Activated CD4-positive, alpha-beta T cell treated with anti-CD3 and anti-CD28 coated beads, Interleukin-2, amount 10 ng/mL, durations not matched to agents 24 days and 14 days (primary cell): ENCODE measurements at places on chromosomes 2 and 18.

DNA sequence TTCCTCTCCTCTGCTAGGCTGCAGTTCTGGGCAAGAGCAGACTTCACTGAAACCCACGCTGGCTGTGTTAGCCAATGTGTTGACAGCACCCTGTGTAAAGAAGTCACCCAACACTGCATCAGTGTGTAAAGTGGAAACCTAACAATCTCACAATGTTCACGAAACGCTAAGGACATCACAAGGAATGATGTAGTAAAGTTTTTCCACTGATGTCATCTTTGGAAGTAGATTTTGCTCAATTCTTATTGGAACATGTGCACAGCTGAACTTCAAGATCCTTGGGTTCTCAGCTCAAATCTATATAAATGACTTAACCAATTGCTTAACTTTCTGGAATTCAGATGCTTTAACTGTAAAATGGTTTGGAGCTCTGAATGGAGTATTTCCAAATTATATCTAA is 1112.5 kb downstream of the TSN start:
- no peak for DNase-seq

DNA sequence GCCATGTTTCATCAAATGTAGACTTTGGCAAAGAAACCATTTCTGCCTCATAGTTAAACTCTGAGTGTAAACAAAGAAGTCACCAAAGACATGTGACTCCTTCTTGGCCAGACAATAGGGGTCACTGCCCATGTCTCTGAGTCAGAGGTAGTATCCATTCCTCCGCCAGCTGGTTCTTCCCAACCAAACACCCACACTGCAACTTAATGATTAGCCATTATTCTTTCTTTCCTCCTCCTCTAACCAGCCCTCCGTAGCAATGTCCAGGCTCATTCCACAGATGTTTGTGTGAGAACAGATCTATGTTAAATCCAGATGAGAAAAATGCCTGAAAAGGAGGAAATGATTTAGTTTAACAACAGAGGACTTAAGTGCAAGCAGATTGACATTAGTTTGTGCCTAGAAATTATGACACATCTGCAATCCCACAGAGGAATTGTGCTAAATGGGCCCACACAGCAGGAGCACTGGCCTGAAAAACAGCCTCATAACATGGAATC is 127.9 kb upstream of the SH3BP4 start:
- DNase-seq, result no peak

GRCh38 chr2:54945391-54946219 is 104.6 kb downstream of the RTN4 start:
- DNase-seq, result no peak

DNA sequence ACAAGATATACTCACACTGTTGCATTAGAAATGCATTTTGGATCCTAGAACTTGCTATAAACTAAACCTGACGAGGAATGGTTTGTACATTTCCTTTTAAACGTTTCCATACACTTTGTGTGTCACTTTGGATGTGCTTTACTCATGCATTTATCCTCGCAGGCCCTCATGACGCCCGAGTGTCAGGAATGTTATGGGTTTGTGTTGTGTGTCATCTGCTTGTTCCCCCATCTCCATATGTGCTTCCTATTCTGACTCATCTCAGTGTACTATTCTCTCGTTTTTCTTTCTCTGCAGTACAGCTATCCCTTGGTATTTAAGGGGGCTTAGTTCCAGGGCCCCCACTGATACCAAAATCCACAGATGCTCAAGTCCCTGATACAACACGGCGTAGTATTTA is 121.5 kb upstream of the RASGRP3 start:
- DNase-seq, result no peak

GRCh38 chr2:239257511-239257937 is 143.3 kb downstream of the HDAC4 start:
- DNase-seq, result no peak

DNA sequence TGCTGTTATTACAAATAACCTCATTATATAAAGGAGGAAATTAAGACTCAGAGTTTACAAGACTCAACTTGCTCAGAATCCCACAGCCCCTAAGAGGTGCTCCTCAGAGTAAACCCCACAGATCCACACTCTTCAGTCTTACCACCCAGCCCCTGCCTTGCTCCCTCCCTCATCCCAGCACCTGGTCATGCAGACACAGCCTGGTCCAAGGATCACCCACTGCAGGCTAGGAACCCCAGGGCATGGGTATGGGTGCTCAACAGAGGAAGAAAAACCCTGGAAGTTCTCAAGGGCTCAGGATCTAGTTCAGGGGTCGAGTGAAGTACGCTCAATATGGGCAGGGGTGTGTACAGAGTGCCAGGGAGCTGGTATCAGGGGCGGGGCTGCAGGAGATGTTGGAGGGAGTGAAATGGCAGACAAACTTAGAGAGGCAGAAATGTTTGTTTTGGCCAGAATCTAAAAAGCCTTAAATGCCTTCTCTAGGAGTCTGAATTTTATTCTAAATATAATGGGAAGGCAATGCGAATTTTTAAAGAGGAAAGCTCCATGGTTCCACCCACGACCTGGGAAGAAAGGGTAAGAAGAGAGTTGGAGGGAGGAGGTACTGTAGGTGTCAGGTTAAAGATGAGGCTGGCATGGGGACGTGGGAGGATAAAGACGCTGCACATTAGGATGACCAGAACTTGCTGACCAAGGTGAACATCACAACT is 79.1 kb upstream of the MGAT4A start:
- DNase-seq, result no peak

DNA sequence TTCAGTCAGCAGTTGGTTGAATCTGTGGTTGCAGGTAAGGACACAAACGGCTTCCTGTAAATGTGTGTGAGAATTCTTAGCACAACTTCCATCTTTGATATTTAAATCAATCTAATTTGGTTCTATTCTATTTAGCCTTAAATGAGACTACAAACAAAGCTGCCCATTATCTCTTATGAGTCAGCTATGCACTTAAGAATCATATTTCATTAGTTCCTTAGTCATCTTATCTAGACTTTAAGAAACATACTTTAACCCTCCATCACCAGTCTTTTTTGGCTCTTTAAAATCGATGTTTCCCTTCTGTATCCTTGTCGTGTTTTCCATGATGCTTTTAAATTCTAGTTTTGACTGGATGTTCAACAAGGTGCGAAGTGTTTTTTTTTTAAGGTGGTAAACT is 114.4 kb upstream of the TMEM200C start:
- no peak for DNase-seq

DNA sequence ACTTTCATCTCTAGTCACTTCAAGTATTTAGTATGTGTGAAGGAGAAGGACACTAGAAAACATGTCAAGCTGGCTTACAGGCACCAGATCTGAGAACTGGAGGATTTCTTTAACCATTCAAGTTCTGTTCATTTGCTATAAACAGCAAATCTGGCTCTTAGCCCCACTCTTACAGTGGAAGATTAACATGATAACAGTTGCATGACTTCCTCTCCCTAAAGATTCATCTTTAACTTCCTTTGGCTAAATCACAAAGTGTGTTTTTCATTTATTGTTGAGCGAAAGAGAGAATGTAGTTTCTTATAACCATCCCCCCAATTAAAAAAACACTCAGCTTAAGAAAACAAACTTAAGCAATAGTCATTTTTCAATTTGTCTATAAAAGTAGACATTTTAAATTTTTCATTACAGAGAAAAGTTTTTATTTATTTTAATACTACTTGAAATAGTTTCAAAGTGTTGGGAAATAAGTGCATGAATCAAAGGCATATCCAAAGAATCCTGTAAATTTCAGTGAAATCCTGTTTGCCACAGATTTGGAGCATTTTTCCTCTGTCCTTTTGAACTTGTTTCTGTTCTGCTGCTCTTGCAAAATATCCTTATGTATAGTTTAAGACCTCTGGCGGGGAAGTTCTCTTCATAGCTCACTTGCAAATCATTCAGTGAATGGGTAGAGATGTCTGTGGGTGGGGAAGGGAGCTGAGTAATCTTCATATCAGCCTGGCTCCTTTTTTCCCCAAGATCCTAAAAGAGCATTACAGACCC is 241.0 kb upstream of the RBBP8 start:
- no peak for DNase-seq

GRCh38 chr2:64234785-64235184 is 90.6 kb upstream of the PELI1 start:
- DNase-seq, result no peak
